ENCODE measurements at places on chromosomes 1 and 21.

DNA sequence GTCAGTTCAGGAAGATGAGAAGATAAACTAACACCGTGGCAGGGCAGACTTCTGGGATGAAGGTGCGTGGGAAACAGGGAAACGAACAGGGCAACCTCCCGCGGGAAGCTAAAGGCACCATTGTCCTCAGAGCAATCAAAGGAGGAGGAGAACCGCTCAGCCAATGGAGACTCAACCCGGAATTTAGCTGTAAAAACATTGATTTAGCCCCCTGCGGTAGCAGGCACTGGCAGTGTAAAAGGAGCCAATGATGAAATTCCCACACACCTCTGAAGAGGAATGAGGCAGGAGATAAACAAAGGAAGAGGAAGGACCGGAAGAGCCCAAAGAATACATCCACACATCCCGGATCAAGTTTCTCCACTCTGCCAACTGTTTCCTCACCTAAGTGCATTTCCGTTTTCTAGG is 19.5 kb downstream of the HLCS start:
- DNase-seq = no peak

DNA sequence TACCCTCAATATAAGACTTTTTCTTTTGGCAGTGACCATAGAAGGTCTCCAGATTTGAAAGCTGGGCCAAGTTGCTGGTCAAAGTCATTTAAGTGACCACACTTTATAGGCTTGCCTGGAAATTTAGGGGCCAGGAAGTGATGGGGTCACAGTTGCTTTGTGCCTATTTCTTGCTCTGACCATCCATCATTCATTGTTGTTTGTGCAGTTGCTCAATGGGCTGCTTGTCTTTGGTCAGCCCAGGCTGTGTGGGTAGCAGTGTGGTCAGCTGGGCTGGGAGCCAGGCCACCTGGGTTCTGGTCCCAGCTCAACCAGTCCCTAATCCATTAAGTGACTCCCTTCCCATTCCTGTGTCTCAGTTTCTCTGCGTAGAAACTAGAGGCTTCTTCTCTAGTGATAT is 2.1 kb upstream of the OTUD7B start:
- no peak for DNase-seq

GRCh38 chr1:86756062-86756406 is 51.7 kb downstream of the SH3GLB1 start:
- DNase-seq = no peak

- no peak for DNase-seq
Observed at GRCh38 chr1:177340601-177341067, 169.9 kb downstream of the BRINP2 start.

DNA sequence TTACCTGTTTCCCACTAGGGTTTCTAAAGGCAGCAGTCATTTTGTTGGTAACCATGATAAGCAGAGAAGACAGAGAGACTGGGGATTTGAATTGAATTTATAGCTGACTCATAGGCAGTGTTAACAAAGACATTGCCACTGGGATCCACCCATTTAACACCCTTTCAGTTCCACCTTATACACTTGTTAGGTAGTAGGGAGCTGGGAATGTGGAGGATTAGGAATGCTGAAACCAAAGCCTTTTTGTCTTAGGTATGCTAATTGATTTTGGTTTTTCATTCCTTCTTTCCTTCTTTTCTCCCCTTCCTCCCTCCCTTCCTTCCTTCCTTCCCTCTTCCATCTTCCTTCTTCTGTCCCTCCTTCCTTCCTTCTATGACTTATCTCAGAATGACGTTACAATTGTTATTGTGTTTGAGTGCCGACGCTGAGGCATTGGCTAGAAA is 7.5 kb upstream of the EVI5 start:
- no peak for DNase-seq

DNA sequence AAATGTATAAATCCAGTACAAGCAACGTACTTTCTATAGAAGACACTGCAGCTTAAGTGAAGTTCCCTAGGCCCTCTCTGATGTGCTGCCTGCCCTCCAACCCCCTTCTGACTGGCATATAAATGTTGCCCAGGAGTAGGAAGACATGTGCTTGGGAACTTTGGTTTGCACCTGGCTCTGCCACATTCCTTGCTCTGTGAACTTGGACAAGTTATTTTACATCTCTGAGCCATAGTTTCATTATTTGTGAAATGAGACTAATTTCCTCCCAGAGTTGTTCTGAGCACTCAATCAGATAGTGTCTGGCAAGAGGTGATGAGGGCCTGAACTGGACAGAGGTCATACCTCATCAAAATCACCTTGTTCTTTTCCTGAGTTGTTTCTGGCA is 3.5 kb upstream of the PHC2 start:
- DNase-seq = no peak

DNA sequence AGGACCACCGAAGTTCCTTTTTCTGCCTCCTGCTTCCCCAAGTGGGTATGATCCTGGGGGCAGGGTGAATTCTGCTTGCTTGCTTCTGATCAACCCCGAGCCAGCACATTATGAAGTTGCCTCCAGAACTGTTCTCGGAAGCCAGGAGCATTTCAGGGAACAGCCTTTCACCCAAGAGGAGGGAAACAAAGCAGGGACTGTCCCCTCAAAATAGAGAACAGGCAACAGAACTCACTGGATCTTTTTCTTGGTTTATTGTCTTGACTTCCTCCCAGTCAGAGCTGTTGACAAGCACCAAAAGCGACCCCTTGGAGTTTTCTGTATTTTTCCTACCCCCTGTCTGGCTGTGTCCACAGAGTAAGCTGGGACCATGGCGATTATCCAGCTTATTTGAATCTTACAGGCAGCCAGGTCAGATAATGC is 258.3 kb upstream of the SGIP1 start:
- no peak for DNase-seq

GRCh38 chr1:36174713-36175112 is 18.8 kb downstream of the MAP7D1 start:
- DNase-seq = no peak

DNA sequence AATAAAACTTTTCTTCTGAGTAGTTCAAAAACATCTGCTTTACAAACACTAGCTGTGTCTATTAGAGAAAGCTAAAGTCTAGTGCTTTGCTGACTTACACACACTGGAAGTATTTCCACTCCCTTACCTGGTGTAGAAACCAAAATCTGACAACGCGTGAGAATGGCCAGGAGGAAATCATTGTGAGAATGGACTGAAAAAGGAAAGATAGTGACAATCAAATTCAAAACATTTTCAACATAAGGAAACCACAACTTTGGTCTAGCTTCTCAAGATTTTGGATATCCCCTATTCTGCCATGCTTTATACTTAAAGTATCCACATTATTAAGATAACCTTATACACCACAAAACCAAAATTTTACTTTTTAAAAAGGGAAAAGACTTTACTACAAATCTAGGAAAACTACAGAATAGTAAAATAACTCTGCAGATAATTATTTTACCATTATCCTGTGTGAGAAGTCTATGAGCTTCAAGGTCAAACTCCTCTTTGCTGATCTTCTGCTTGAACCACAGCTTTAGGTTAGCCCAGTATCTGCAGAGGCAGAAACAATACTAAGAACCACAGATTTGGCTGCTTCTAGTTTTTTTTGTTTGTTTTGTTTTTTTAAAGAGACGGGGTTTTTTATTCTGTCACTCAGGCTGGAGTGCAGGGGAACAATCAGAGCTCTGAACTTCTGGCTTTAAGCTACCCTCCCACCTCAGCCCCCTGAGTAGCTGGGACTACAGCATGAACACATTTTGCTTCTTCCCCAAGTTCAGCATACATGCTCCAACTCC is 6.6 kb downstream of the TADA1 start:
- DNase-seq = no peak

GRCh38 chr1:64043976-64044375 is 159.4 kb upstream of the UBE2U start:
- no peak for DNase-seq

DNA sequence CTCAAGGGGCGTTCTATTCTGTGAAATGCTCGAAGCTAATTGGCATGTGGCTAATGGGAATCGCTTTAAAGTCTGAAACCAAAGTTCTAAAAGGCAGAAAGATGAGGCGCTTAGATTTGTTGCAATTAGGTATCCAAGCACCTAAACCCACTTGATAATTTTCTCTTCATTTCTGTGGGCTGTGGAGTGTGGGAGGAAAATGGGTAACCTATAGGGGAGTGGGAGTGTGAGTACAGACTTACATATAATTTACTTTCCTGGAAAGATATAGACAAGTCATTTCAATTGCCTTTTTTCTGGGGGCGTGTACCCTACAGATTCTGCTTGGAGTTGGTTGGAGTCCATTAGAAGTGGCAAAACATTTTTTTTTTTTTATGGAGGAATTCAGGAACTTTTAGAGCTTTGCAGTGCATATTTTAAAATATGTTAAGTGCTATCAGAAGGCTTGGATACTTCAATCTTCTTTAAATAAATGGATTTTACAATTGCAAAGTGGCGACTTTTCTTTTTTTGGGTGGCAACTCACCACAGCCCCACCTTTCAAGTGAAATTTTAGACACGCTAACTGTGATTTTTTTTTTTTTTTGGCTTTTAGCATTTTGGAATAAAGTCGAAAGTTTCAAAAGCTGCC is 254.5 kb downstream of the CAMTA1 start:
- DNase-seq = no peak

GRCh38 chr1:16252912-16253311 is 15.9 kb upstream of the CPLANE2 start:
- DNase-seq = no peak

GRCh38 chr1:167905182-167905581 is 8.8 kb downstream of the ADCY10 start:
- no peak for DNase-seq

DNA sequence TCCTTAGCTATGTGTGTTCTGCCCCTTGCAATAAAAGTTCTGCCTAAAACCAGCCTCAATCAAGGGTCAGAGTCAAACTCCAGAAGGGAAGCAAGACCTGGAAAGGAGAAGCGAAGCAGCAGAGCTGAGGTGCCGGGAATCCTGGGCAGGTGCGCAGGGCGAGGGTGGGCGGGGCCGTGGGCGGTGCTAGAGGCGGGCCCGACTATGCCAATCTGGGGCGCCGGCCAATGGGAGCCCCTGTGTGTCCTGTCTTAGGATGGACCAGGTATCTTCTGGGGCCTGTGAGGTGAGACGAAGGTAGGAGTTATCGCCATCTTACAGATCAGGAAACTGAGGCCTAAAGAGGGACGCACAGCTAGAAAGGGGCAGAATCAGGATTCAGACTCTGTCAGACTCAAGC is 120.3 kb downstream of the PTPRU start:
- no peak for DNase-seq

- no peak for DNase-seq
Observed at GRCh38 chr1:173164686-173165085, 42.4 kb downstream of the TNFSF4 start.

DNA sequence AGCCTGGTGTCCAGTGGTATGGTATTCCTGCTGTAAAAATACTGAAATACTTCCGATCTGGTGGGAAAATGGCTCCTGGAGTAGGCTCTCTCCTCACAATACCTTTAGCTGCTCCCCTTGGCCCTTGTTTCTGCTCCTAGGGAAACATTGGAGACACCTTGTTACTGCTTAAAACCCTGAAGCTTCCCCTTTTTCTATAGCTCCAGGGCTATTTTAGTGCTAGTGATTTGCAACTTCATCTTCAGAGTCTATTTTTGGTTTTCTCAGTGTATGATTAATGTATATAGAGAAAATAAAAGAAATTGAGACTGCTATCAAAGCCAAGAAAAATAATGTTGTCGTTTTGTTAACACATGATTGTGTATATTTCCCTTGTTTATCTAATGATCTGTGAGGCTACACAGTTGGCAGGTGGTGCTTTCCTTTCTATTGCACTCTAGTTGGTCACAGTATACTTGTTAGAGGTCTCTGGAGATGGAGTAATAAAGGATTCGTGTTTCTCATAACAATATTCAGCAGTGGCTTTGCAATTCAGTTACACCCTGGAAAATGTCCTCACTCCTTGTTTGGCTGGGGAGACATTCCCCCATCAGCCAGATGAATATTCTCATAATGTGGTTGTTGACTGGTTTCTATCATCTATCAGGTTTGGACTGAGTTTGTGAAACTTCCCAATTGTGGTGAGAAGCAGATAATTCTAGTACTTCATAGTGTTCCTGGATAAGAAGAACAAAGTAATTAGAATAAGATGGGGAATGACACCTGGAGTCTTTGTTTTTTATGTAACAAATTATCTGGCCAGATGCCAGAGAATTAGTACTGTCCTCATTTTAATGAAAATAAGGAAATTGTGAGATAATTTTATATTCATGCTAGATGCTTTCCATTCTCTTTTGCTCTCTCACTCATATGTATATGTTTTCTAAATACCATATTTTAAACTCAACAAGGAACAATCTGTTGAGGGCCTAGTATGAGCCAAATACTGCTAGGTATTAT is 44.8 kb upstream of the CACYBP start:
- DNase-seq = no peak

DNA sequence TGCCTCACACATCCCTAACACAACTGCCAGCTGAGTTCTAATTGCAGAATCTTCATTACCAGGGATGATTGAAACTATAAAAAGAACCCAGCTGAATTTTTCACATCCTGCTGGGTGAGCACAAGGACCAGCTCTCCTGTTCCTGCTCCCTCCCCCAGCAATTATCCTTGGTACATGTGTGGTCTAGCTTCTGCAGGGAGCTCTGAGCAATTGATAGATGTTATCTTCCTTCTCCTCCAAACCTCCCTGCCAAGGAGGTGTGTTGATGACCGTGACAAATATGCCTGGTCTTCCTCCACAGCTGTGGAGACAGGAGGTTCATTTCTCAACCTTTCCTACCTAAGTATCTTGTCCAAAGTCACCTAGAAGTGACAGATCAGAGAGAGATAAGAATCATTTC is 65.3 kb upstream of the MAN1A2 start:
- DNase-seq = no peak

DNA sequence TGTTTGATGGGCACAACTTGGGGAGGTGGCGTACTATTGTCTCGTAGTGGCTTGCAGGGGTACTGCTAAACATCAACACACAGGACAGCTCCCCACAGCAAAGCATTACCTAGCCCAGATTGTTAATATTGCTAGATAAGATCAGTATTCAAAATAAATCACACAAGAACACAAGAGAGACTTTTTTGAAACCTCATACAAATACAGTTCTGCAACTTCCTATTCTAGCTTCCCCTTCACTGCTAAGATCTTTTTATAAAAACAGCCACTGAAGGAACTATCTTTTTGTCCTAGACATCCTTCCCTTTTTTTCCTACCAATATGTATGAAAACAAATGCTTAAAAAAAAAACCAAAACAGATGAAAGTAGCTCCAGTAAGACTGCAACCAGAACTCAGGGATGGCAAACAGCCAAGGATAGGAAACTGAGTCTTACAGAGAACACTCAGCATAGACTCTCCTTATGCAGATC is 137.8 kb upstream of the KRTAP19-8 start:
- no peak for DNase-seq

All from stimulated activated CD4-positive, alpha-beta T cell treated with anti-CD3 and anti-CD28 coated beads, TNF-alpha, amount 100 ng/mL, for 24 hours (primary cell).